ENCODE measurements at places on chromosomes 7 and 10.

DNA sequence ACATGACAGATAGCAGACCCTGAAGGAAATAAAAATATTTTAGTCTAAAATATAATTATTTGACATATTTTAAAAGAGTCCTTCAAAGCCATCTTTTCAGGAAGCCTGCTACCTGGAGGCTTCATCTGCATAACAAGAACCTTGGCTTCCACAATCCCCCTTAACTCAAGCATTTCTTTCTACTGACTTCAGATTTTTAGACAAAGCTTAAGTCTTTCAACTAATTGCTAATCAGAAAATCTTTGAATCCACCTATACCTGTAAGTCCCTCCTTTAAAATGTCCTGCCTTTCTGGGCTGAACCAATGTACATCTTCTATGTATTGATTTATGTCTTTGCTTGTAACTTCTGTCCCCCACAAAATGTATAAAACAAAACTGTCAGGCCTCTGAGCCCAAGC is 23.5 kb upstream of the PRF1 start:
- DNase-seq, result no peak

DNA sequence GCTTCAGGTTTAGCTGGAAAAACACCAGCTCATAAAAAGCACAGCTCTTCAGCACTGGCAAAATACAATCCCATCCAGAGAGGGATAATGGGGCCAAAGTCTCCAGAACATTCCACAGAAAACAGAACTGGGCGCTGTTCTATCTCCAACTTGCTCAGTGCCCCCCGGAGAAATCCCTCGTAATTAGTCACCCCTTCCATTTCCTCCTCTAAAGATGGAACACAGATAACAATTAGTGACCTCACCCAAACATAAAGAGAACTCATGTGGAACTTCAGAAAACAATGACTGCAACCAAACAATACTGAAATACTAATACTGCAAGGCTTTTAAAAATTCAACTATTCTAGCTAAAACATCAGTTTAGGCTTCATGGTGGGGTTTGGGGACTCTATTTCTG is 46.3 kb downstream of the KIAA1549 start:
- DNase-seq, result peak; percentile 60

- no peak for DNase-seq
Measured at GRCh38 chr7:31563522-31563921, 49.6 kb downstream of the ITPRID1 start.

DNA sequence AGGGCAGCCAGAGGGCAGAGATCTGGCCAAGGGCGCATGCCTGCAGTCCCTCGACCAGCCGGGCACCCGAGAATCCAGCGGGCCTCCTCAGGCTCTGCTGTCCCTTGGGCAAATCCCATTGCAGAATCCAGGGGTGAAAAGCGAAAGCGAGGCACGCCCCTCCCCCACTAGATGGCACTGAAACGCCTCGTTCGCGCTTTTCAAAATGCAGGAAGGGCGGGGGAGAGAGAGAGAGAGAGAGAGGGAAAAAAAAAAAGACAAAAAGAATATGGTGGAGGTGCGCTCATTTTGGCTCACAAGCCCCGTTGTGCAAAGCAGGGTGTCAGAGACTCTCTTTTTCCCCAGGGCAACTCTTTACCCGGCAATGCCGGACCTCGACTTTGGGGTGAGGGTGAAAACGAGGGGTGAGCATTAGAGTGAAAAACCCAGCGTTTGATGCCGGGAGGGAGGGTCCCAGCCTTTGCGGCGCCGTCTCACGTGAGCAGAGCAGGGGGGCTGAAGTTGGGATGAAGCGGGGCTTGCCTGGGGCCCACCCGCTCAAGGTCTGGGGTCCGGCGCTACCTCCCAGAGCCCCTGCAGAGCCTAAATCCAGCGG is 2.5 kb upstream of the TMEM178B start:
- DNase-seq, result peak; percentile 55

GRCh38 chr10:22760025-22760424 is 45.6 kb upstream of the PIP4K2A start:
- DNase-seq, result no peak

DNA sequence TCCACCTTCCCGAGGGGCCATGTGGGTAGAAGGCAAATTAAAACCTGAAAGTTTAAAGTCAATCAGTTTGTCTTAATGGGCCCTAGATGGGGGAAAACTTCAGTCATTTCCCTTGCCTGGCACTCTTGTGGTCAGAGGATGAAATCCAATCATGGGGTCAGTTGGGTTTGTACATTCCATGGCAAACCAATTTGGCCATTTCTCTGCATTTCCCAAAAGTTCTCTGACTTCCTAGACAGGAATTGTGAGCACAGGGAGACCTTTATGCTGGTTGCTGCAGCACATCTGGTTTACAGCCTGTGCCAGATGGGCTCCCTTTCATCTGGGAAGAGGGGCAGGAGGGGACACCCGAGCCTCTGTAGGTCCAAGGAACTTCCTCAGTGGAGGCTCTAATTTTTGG is 113.0 kb downstream of the CYP26A1 start:
- DNase-seq, result peak; percentile 21

DNA sequence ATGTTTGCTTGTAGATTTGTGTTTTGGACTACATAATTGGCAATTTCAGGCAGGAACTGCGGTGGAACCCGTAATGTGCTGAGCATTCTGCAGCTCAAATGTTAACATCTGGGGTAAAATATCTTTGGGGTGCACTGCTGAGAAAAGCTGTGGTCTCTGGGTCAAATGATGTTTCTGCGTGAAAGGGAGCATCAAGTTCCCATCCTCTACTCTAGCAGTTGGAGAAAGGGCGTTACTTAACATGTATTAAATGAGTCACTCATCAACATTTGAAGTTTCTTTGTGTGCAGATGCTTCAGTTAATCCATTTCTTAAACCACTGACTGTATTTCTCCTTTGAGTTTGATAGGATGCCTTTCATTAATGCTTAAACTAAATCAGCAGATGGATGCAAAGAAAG is 273.1 kb upstream of the PITRM1 start:
- DNase-seq, result peak; percentile 59

- DNase-seq, result no peak
Measured at GRCh38 chr10:91557651-91558111, 75.2 kb downstream of the PPP1R3C start.

- no peak for DNase-seq
Measured at GRCh38 chr10:58932577-58933314, 243.7 kb upstream of the PHYHIPL start.

DNA sequence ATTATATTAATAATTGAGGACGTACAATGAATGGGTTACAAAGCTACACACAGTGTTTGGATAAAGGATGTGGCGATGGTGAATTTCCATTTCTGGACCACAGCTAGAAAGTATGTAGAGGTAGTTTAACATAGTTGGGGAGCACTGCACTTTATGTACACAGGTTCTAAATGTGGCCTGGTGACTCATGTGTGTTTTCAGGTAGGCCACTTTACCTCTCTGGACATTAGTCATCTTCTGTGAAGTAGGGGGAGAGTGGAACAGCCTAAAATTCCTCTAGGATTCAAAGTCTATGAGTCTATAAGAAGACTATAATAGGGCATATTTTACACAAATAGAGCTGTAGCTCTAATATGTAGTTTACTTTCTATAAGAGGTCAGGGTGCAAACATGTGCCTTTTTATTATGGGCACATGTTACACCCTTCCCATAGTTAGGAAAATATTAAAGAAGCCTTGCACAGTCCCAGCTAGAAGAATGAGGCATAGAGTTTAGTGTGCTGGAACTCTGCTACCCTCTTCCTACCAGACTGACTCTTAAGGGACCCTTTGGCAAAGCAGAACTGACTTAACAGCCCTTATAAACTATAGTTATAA is 594.9 kb downstream of the LRMDA start:
- DNase-seq, result no peak

- DNase-seq, result no peak
Measured at GRCh38 chr7:90492250-90492649, 22.8 kb downstream of the PTTG1IP2 start.

GRCh38 chr7:50267525-50268041 is 36.9 kb upstream of the IKZF1 start:
- no peak for DNase-seq

GRCh38 chr7:135817583-135817982 is 69.0 kb upstream of the FAM180A start:
- DNase-seq, result no peak

- no peak for DNase-seq
Measured at GRCh38 chr10:14624600-14624999, 150.1 kb downstream of the FAM107B start.

- no peak for DNase-seq
Measured at GRCh38 chr7:45105588-45106188, 5.8 kb downstream of the TBRG4 start.

- DNase-seq, result no peak
Measured at GRCh38 chr7:139968931-139969330, 93.8 kb downstream of the PARP12 start.

DNA sequence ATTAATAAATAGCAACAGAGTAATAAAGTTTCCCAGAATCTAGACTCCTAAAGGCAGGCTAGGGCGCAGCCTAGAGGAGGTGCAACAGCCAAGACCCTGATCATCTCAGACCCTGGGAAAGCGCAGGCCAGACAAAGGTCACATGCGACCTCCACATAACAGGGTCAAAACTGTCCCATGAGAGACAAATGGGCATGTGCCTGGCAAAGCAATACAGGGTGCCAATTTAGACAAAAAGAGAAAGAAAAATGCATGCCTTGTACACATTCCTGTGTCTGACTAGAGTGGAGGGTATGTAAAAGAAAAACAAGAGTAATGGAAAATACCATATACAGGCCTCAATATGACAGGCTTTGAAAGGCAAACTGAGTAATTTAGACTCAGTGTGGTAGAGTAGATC is 22.2 kb downstream of the MPP7 start:
- DNase-seq, result peak; percentile 35

DNA sequence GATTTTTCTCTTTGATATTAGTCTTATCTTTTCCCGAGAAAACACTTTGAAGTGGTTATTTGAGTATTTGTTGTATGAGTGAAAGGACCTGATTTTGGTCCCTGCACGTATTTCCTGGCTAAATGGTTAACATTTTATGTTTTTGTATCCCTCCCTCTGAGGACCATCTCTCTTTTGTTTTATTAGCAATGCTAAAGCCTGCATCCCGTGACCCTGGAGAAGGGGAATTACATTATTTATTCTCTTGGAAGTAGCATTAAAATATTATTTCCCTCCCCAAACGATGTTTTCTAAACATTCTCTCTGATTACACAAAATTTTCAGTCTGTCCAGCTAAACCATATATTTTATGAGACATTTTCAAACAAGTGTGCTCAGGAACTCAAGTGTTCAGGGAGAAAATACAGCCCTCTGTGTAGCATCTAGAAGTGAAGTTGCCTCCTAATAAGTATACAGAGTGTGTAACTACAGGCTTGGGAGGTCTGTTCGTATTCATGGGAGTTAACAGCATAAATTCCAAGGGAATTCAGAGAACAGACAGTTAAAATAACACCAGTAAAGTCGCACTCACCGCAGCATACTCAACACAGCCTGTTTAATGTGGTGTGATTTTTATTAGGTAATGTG is 163.8 kb upstream of the NPVF start:
- DNase-seq, result no peak

GRCh38 chr7:954330-955238 is at the start of gene ADAP1:
Gene ADAP1, minus strand, starts transcription at chr7:954680. Its CDS starts 203 bp downstream, at chr7:954477.
- DNase-seq, result no peak

GRCh38 chr7:148747274-148747673 is 48.6 kb downstream of the CUL1 start:
- DNase-seq, result no peak

- no peak for DNase-seq
Measured at GRCh38 chr7:151800391-151800790, 76.5 kb downstream of the PRKAG2 start.

- no peak for DNase-seq
Measured at GRCh38 chr7:64611717-64612116, 48.8 kb upstream of the ZNF680 start.

DNA sequence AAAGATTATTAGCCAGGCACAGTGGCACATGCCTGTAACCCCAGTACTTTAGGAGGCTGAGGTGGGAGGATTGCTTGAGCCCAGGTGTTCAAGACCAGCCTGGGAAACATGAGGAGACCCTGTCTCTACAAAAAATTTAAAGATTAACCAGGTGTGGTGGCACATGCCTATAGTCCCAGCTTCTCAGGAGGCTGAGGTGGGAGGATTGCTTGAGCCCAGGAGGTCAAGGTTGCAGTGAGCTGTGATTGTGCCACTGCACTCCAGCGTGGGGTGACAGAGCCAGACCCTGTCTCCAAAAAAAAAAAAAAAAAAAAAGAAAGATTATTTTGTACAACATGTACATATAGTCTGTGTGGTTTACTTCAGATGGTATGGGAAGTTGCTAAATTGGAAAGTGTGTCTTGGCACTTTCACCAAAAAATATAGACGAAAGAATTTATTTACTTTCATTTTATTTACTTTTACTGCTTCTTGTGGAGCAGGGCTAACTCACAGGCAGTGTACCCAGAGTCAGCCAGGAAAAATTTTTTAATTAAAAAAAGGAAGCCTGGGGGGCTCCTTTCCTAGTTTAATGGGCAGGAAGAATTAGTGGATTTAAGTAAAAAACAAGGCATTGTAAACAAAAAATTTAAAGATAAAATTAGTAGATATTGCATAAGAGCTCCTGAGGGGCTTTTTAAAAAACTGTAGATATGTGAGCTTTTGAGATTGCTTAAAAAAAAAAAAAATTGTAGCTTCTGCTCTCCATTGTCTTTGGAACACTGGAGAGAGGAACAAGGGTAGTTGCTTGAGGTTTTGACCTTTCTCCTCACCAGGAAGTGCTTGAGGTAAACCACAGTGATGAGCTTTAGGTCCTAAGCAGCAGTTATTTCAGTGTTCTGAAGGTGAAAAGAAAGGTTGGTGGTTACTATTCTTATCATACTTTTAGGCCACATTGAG is 44.6 kb upstream of the VDAC2 start:
- peak; percentile 48 for DNase-seq

DNA sequence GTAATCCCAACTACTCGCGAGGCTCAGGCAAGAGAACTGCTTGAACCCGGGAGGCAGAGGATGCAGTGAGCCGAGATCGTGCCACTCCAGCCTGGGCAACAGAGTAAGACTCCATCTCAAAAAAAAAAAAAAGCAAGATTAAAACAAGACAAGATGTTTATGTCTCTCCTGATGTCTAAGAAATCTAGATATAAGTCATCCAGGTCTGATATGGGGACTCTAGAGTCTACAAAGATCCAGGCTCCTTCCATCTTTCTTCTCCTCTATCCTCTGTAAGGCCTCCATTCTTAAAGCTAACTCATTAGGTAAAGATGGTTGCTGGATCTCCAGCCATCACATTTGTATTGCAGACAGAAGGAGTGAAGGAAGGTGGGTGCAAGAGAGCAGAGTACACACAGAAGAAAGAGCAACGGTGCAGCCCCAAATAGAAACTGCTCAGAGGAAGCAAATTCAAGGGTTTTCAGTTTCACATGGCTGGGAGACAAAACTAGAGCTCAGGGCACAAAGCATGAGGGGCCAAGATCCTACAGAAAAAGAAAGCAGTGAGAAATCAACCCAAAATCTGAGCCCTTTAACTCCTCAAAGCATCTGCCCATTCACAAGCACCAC is 57.6 kb downstream of the USP6NL start:
- DNase-seq, result no peak
